ENCODE measurements at places on chromosomes 12 and 14.

DNA sequence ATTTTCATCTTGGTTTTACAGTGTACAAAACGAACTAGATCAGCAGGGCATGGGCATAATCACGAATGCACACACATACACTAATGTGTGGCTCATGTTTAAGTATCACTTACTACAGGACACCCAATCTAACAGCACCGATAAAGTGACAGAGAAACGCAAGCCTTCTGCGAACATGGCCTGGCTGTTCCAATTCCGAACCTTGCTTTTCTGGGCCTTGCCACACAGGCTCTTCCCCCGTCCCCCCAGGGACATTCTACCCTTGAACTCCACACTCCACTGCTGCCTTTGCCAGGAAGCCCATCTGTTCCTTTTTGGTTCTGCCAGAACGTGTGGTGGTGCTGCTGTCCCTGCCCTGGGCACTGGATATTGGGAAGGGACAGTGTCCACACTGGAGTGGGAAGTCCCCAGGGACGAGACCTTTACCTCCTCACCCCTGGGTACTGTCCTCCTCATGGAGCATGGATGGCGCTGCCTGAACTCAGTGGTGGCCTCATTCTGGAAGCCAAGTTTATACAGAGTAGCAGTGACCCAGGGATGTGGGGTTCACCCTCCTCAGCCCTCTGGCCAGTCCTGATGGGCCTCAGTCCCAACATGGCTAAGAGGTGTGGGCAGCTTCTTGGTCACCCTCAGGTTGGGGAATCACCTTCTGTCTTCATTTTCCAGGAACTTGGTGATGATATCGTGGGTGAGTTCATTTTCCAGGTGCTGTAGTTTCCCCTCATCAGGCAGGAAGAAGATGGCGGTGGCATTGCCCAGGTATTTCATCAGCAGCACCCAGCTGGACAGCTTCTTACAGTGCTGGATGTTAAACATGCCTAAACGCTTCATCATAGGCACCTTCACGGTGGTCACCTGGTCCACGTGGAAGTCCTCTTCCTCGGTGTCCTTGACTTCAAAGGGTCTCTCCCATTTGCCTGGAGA is 7.9 kb downstream of the SERPINA1 start:
- DNase-seq: no peak

DNA sequence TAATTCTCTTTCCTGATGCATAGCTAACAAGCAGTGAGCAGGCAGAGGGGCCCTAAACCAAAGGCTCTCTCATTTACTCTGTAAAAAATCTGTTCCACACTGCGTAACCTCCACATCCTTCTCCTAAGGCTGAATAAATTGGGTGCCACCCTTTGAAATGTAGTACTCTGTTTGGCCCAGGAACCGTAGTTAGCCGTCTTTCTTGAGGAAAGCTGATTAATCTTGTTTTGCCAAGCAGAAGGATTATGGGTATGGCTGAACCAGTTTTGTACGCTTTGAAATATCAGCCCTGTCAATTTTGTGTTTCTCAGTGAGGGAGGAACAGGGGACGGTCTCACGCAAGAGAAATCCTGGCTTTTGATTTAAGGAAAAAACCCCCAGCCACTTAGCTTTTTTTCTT is 19.7 kb downstream of the EML1 start:
- DNase-seq: no peak

GRCh38 chr12:41856228-41856627 is 288.4 kb downstream of the GXYLT1 start:
- DNase-seq: no peak

DNA sequence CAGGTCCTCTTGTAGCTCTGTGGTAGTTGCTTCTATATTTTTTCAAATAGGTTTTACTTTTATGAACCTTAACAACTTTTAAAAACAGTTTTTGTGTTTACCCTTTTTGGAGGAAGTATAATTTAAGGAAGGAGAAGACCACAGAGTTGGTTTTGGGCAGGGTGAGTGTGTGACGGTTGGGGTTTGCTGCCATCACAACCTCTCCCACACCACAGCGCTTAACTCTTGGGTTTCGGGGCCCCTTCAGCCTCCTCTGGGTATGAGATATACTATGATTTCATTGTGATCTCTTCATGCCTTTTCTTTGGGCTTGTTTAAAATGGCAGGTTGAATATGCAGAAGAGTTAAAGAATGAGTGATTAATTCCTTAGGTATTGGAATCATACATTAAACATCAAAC is 228.7 kb upstream of the CRY1 start:
- no peak for DNase-seq

GRCh38 chr12:6249580-6249979 is 49.4 kb downstream of the CD9 start:
- DNase-seq: no peak

DNA sequence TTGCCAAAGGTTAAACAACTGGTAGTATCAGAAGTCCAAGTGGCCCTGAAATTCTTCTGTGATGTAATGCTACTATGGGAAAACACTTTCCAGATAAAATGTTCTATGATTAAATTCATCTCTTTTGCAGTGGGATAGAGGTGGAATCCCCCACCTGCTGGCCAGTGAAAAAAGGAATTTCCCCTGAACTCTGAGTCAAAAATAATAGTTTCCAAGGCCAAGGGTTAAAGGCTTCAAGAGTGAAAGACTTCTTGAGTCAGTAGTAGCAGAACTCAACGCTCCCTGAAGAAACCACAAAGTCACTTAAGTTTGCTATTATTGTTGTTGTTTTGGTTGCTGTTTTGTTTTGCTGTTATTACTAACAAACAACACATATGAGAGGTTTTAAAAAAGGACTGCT is 330.8 kb downstream of the SOX5 start:
- no peak for DNase-seq

DNA sequence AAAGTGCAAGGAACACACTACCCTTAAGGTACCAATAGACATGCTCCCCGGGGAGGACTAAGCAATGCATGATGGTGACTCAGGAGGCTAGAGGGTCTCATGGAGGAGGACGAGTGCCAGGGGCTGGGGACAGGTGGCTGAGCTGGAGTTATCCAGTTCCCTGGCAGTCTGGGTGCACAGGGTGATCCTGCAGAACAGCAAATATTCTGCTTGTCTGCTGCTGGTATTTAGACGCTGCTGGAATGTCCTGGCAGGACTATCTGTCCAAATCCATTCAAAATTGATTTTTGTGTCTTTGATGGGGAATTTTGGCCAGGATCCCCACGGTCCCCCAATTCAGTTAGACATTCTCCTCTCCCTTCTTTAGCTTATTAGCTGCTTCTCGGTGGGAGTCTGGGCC is 138.7 kb downstream of the C12orf75 start:
- DNase-seq: no peak

- DNase-seq: no peak
These were observed 653 bp upstream of the IFI27 start for GRCh38 chr14:94109915-94110250.

Data from activated CD4-positive, alpha-beta T cell treated with anti-CD3 and anti-CD28 coated beads for 24 hours (primary cell).